Effector memory CD4-positive, alpha-beta T cell (primary cell): ENCODE measurements at places on chromosomes 1 and 21.

DNA sequence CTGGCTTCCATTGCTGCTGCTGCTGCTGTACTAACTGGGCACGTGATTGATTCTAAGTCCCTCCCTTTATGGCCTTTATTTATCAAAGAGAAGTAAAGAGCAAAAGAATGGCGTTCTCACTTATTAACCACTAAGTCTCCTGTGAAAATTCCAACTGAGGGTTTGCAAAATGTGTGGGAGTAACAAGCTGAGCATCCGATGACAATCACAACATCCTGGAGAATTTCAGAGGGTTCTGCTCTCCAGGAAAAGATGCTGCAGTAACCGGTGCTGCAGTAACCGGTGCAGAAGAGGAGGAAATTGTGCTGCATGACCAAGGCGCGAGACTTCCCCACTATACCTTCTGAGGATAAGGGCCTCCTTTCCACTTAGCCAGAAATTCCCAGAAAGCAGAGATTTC, 12.7 kb upstream of the MX2 start:
- no peak for DNase-seq

GRCh38 chr1:232951180-232951579, 769 bp downstream of the NTPCR start:
- no peak for DNase-seq

- DNase-seq, result no peak
Measured at GRCh38 chr1:223264983-223265908, 98.7 kb downstream of the SUSD4 start.

DNA sequence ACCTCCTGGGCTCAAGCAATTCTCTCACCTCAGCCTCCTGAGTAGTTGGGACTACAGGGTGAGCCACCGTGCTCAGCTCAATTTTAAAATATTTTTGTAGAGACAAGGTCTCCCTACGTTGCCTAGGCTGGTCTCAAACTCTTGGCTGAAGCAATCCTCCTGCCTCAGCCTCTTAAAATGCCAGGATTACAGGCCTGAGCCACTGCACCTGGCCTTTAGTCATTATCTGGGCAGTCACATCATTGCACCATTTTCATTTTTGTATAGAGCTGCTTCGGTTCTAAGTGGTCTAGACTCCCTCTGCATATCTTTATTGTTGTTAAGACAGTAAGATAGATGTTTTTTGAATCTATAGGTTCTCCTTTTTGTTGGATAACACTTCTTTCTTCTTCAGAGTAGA, 39.9 kb downstream of the ATF3 start:
- no peak for DNase-seq

GRCh38 chr1:210445485-210445884, 116.8 kb downstream of the HHAT start:
- no peak for DNase-seq

- no peak for DNase-seq
Measured at GRCh38 chr1:28161751-28162150, 14.7 kb downstream of the PTAFR start.
